AML-193 (cell line): ENCODE measurements at places on chromosomes 1 and 21.

- no peak for DNase-seq
These were observed 35.9 kb upstream of the PTGS2 start for GRCh38 chr1:186715887-186716809.

DNA sequence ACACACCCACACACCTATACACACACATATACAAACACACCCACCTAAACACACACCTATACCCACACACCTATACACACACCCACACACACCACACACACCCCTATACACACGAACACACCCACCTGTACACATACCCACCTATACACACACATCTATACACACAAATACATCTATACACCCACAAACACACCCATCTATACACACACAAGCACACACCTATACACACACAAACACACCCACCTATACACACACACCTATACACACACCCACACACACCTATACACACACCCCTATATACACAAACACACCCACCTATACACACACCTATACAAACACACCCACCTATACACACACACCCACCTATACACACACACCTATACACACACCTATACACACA is 116.4 kb upstream of the VAMP3 start:
- DNase-seq, result no peak

GRCh38 chr1:41678111-41678878 is 193.8 kb upstream of the EDN2 start:
- DNase-seq, result no peak

GRCh38 chr1:26493267-26493666 is 21.0 kb downstream of the HMGN2 start:
- no peak for DNase-seq

DNA sequence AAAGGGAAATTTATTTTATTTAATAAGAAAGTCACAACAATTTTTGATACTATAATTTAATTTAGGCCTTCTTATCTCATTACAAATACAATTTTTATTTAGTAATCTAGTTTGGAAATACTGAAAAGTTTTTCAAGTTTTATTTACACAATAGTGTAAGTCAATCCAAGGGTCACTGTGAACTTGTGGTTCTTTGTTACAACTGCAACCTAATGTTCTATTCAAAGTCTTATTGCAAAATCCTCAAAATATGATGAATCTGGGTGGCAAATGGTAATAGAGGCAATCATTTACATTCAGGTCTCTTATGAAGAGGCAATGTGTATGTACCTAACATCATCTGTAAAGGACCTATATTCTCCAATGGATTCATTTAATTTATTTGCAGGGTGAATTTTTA is 421.2 kb downstream of the DPYD start:
- no peak for DNase-seq

DNA sequence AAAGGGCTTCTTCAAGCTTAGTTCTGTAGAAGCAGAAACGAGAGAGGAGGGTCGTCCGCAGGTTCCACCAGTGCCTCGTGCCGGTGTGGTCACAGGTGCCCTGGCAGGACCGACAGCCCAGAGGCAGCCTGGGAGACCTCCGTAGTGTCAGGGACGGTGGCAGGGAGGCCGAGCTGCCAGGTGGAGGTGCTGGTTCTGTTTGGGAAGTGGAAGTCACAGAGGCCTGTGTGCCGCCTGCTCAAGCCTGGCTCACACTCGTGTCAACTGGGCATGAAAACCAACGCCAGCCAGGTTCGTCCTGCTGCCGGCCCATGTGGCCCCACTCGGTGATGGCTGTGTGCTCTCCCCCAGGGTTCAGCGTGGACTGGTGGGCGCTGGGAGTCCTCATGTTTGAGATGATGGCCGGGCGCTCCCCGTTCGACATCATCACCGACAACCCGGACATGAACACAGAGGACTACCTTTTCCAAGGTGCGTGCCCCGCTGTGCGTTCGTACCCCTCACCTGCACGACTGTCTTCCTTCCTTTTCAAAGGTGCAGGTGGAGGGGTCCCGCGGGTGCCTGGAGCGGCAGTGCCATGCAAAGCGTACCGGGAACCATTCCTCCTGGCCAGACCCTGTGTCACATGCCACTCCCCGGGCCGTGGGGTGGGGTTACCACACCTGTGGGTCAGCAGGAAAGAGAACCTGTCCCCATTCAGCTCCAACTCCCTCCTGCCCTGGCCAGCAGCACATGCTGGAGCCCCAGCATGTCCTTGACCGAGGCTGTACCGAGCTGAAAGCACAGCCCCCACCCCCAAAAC is 20.8 kb downstream of the FAAP20 start:
- no peak for DNase-seq

- DNase-seq, result no peak
These were observed 29.1 kb upstream of the KIAA0040 start for GRCh38 chr1:175221557-175222175.

DNA sequence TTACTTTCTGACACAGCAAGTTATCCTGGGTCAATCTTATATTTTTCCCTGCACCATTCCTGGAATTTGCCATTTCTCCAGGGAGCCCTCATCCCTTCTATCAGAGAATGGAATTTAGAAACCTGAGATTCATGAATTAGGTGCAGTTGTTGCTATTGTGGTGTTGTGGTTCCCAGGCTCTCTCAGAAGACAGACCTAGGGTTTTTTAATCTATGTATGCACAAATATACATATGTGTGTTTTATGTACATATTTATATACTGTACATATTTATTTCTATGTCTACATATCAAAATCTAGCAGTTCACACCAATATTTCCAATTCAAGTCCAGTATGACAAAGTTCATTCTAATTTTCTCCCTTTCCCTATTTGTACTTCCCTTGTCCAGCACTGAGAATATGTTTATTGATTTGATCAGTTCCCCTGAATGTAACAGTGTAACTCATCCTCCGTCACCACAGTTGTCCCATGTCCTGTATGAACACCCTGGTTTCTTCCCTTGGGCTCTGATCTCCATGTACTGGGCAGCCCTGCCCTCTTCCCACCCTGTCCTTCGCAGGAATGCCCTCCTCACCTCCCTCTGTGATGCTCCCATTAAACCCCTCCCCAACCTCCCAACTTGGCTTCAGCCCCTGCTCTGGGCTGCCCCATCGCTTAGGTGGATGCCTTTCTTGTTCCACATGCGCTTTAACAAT is 145.5 kb downstream of the VPS13D start:
- no peak for DNase-seq

DNA sequence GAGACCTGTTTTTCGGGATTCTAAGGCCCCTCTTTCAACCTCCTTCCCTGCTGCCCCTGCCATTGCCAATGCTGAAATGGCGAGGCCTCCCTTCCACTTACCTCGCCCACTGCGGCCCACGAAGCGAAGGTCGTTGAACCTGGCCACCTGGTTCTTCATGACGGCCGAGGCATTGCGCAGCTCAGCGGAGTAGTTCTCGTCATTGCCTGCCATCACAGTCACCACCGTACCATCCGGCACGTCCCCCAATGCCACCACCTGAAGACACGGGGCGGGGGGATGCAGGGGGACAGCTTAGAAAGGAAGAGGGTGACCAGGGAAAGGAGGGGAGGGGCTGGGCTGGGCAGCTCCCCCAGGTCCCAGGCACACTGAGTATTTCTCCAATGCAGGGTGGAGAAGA is 2.6 kb downstream of the RUNX3 start:
- no peak for DNase-seq

- DNase-seq, result no peak
These were observed 355.2 kb downstream of the SMYD3 start for GRCh38 chr1:246151796-246152434.
